NCI-H1105 (cell line): ENCODE measurements at places on chromosomes 4 and X.

GRCh38 chrX:148498067-148498466, 2.4 kb upstream of the AFF2 start:
- DNase-seq: no peak

DNA sequence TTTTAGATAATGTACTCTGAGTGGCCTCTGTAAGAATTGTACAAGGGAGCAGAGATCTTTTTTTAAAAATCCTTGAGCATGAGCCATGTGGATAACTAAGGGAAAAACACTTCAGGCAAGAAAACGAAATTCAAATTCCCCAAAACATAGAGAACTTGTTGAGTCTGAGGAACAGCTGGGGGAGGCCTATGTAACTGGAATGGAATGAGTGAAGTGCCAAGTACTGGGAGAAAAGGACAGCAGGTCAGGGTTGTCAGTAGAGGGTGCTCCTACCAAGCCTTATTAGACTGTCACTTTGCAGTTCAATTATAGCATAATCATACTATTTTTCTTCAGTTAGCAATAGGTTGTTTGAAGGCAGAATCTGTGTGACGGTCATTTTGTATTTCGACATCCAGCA, 135.1 kb downstream of the ARHGAP6 start:
- no peak for DNase-seq

DNA sequence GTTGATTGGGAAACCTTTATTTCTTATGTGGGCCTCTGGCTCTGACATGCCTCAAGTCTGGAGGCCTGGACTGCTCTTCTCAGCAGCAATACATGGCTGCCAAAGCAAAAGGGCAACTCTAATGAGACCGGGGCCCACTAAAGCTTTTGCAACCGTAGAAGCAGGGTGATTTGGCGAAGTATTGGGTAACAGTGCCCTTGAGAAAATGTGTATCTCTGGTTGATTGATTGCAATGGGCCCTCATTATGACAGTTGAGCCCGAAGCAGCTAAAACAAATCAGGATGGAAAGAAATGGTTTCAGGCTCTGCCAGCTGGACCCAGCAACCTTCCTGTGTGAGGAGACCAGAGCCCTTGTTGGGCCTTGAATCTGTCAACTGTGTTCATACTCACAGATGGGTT, 73.4 kb downstream of the CLCN4 start:
- DNase-seq: no peak

GRCh38 chrX:153487590-153488071, 7.1 kb upstream of the BGN start:
- DNase-seq: no peak

- no peak for DNase-seq
Observed at GRCh38 chrX:1536712-1537030, 314 bp downstream of the P2RY8 start.

DNA sequence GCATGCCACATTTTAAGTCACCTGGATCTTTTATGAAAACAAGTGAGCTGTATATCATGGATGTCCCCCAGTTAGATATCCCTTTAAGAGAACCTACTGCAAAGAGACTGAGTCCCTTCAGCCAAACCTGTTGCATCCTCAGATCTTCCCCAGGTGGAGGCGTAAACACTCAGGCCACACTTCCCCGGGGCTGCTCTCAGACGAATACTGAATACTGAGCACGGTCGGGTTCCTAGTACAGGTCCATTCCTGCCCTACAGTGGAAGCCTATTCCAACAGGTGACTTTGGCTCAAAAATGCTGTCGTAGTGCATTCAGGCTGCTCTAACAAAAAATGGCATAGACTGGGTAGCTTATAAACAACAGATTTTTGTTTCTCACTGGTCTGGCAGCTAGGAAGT, 320.2 kb upstream of the CLNK start:
- no peak for DNase-seq

DNA sequence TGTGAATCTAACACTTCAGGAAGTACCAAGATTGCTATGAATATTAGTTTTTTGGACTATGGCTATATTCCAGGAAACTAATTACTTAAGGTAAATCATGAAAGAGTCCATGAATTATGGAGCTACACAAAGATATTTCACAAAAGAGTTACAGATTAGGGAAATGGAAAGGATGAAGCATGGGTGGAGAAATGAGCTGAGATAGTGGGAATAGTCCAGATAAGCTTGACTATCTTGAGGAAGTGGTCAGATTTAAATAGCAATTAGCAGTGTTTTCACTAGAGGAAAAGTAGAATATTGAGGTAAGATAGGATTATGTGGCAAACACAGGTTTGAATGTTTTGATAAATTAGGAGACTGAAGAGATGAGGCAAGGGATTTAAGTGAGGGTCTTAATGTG, 42.1 kb upstream of the C1GALT1C1 start:
- no peak for DNase-seq

DNA sequence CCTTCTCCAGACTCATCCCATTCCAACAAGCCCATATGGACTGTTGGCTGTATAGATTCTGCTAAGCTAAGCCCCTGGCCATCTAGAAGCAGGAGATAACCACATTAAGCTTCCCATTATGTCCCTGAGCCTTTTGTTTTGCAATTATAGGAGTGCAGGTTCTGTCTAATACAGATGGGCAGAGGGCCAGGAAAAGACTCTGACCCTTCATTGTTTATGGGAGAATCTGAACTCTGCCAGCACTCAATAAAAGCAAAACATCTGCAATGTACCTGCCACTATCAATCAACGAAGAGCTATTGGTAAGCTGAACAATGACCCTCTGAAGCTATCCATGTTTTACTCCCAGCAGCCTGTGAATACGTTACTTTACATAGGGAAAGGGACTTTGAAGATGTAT, 207.3 kb upstream of the CLNK start:
- peak; percentile 1 for DNase-seq
